ENCODE measurements at places on chromosomes 12 and 14. TPM values are rescaled to one million over a fixed set of nuclear protein-coding genes. Genes with fewer than 3 reads are reported as not detected.

The NEUROD4 gene
- total RNA-seq: not detected

The MYF6 gene
- not detected for total RNA-seq

The FAM181A gene
- not detected for total RNA-seq

The OR4E2 gene
- total RNA-seq: not detected

The GPR132 gene
- 49.7 TPM for total RNA-seq

The BAZ2A gene
- total RNA-seq: 172 TPM

The INHBC gene
- total RNA-seq: 0.23 TPM

The KCNJ8 gene
- total RNA-seq: not detected

The P2RX7 gene
- 7.9 TPM for total RNA-seq

The AMN gene
- 8.3 TPM for total RNA-seq

The SERPINA12 gene
- not detected for total RNA-seq

The ERP27 gene
- 11.1 TPM for total RNA-seq

The TAS2R9 gene
- total RNA-seq: not detected

The CNTN1 gene
- not detected for total RNA-seq

The KLRC3 gene
- total RNA-seq: 9.9 TPM

The NOXRED1 gene
- total RNA-seq: 1.2 TPM

The KRT82 gene
- not detected for total RNA-seq

The GDF11 gene
- 7.5 TPM for total RNA-seq

The LPAR5 gene
- total RNA-seq: 14.9 TPM

The ADGRD1 gene
- 0.44 TPM for total RNA-seq

The GPR84 gene
- total RNA-seq: not detected

The HSP90AA1 gene
- 259 TPM for total RNA-seq

The MIP gene
- not detected for total RNA-seq

The MMP19 gene
- not detected for total RNA-seq

The LAG3 gene
- total RNA-seq: 7.3 TPM

The TAS2R42 gene
- total RNA-seq: not detected

The PSMB5 gene
- total RNA-seq: 38.0 TPM

The RARG gene
- total RNA-seq: 74.2 TPM

The WSCD2 gene
- total RNA-seq: 0.06 TPM

The RTL1 gene
- not detected for total RNA-seq

Measured in T-cell (primary cell).